ENCODE measurements at places on chromosomes 2 and 18. TPM values are rescaled to one million over a fixed set of nuclear protein-coding genes. Genes with fewer than 3 reads are reported as not detected.
A peak's percentile ranks its signal among the peaks of the same experiment; 100 is the strongest.

DNA sequence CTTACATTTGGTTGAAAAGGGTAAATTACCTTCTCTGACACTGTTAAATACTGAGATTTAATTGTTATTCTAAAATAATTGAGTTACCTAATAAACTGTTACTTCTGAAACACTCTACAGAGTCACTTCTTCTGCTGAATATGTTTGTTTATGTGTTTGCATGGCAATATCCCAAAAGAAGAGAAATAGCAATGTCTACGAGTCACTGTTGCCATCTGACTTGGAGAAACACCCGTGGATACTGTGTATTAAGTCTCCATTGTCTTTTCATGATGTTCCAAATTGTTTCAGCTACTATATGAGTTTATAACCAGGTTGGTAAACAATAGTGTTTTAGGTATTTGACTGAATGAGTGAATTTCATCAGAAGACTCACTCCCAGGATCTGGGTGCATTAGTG is 754.2 kb upstream of the ID2 start:
- DNase-seq = no peak

DNA sequence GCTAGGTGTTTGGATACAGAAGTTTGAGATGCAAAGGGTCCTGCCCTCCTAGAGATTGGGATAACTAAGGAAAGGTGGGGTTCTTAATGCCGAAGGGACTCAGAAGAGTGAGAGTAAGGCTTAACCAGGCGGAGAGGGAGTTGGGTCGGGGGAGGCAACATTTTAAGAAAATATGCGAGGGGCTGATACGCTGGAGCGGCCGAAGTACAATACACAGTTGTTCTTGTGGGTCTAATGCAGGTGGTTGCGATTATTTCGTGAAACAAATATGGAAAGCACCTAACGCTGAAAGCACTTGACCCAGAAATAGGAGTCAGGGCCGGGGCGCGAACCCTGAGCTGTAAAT is 344 bp upstream of the MRPL33 start:
- DNase-seq = no peak

GRCh38 chr2:3628241-3628679 is 29.7 kb upstream of the ALLC start:
- DNase-seq = no peak

DNA sequence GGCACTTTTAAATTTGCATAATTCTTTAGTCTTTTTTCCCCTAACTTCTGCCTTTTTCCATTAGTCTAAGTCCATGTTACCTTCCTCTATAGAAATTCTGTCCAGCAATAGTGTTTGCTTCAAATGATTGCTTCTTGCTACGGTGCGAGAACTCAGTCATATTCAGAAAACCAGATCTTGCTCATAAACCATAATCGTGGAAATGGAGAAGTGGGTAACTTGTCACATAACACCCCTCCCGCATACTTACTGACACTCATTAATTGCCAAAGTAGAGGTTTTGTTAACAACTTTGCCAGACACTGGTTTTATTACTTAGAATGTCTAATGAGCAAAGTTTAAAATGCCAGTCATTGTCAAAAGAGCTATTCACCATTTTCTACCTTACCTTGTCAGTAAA is 94.3 kb upstream of the TWSG1 start:
- DNase-seq = no peak

- DNase-seq = no peak
Measured at GRCh38 chr2:223725986-223726970, 111.1 kb downstream of the AP1S3 start.

DNA sequence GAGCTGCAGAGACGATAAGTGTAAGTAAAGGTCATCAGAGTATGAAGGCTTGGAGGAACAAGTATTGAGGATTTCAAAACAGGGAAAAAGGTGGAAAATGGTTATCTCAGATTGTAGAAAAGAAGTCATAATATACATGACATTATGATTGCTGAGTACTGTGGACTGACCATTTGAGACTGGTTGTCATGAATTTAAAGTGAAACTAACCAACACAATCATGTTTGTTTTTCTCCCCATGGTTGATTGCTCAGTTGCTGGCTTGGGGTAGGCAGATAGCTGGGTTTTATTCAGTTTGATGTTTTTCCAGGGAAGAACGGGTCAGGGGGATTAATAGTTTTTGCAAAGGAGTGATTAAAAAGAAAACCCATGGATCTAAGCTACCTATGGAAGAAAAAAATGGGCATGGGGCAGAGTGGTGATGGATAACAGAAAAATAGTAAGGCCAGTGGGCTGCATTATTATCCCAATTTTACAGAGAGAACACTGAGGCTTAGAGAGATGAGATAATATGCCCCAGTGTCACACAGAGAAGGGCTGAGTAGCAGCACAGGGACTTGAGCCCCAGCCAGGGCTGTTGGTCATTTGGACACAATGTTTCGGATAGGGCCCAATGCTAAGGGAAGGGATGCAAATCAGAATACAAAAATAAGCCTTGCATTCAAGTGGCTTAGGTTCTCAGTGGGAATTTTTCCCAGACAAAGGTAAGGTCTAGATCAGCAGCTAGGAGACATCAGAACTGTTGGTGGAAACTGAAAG is 885.7 kb downstream of the DCC start:
- no peak for DNase-seq

DNA sequence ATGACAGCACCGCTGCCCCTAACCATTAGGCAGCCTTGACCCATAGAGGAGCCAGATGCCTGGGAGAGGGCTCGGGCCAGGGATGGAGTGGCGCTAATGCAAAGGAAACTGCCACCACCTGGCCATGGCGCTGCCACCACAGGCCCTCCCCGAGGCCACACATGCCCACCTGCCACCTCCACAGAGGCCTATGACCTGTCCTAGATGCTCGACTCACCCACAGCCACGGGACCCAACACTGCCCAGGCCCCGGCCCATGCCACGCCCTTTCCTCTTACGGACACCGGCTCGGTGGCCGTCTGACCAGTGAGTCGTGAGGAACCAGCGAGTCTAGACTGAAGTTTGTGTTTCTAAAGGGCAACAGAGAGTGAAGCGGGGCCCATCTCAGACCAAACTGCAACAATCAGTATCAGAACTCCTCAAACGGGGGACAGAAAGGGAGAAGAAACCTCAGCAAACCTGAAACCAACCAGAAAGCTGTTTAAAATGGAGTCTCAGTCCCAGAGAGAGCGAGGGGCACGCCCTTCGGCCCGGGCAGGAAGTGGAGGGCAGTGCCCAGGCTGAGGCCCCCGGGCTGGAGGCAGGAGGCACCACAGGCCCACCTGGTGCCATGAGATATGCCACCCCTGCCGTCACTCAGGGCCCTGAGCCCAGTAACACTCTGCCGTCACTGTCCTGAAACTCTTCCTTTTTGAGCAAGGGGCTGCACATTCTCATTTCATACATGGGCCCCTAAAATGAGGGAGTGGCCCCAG is 711 bp downstream of the GPR17 start:
- no peak for DNase-seq

GRCh38 chr18:25786758-25787157 is 303.7 kb downstream of the SS18 start:
- no peak for DNase-seq

- DNase-seq = no peak
Measured at GRCh38 chr2:140975237-140975636, 1155.6 kb downstream of the LRP1B start.

- DNase-seq = no peak
Measured at GRCh38 chr18:45458033-45458432, 157.2 kb upstream of the SLC14A2 start.

- DNase-seq = no peak
Measured at GRCh38 chr2:112630268-112630667, 15.5 kb upstream of the SLC20A1 start.

GRCh38 chr2:231388725-231389346 is 6.7 kb upstream of the B3GNT7 start:
- no peak for DNase-seq

DNA sequence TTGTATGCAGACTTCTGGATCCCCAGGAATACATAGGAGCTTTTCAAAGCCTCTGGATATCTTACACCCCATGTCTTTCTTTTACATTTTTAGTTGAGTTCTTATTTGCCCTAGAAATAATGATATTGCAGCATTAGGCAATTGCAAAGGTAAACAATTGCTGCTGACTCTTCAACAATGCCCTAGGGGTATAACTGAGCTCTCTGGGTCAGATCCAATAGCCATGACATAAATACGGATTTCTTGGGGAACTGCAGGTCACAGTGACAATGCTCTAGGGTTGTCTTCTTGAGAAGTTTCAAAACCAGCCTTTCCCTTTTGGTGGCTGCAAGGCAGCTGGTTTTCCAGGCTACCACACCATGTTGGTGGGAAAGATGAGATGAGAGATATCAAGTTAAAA is 16.5 kb upstream of the OR6B3 start:
- DNase-seq = no peak

DNA sequence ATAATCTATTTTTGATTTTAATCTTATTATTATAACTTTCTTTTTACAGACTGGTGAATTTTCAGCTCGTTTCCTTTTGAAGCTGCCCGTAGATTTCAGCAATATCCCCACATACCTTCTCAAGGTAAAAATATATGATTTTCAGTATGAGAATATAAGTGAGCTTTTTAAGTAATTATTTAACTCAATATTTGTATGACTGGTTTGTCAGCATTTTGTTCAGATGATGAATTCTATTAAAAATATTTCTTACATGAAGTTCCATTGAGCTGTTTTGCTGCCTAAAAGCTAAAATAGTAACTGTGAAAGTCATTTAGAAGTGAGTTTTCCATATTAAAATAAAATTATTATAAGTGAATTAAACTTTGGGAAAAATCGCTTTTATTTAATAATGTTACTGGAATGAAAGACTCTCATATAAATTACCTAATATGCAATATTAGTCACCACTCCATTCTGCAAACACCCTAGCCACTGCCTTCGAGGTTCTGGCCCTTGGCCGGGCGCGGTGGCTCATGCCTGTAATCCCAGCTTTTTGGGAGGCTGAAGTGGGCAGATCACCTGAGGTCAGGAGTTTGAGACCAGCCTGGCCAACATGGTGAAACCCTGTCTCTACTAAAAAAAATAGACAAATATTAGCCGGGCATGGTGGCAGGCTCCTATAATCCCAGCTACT is 155.3 kb downstream of the BABAM2 start:
- no peak for DNase-seq

- DNase-seq = peak; percentile 85
Measured at GRCh38 chr2:33521791-33522281, 45.4 kb downstream of the RASGRP3 start.

DNA sequence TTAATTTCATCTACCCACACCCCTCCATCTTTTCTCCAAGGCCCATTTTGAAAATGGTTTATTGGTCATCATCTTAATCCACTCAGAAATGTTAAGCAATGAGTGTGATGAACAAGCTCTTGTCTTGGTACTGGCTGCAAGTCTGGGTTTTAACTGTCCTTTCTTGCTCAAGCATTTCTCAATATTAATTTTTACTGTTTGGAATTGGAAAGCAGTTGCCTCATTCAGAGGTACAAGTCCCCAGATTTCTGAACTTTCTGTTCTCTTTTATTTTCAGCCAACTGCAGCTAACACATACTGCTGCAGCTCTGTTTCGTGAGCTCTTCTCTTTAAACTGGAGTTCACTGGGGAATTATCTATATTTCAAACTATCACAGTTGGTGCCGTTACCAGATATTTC is 99.4 kb upstream of the TEX51 start:
- no peak for DNase-seq

- DNase-seq = no peak
Measured at GRCh38 chr2:177295484-177295883, 31.0 kb upstream of the NFE2L2 start.

- DNase-seq = no peak
Measured at GRCh38 chr18:72601944-72602343, 57.8 kb upstream of the CBLN2 start.

DNA sequence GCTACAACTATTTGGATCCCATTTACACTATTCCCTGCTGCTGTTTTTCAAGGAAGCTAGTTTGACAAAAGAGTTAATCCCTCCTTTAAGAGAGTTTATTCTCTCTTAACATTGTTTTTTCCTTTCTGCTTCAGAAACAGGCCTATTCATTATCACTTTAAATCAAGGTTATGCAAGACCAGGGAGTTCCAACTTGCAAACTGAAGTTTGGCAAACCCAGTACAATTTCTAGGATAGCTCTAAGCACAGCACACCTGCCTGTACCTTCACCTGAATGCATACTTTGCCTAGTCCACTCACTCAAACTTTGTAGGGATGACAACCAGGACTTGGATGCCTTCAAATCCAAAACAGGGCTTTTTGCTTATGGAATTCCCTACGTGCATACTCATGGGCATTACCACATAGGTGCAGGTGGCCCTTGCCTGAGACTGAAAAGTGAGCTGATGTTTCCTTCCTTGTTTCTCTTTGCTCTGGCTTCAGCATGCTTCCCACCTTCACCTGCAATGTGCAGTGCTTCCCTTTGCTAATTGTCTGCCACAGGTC is 193.8 kb upstream of the MMADHC start:
- DNase-seq = no peak

GRCh38 chr2:135299658-135300244 is 231.3 kb downstream of the ZRANB3 start:
- DNase-seq = peak; percentile 20

GRCh38 chr18:5318061-5318700 is 22.7 kb upstream of the ZBTB14 start:
- no peak for DNase-seq

DNA sequence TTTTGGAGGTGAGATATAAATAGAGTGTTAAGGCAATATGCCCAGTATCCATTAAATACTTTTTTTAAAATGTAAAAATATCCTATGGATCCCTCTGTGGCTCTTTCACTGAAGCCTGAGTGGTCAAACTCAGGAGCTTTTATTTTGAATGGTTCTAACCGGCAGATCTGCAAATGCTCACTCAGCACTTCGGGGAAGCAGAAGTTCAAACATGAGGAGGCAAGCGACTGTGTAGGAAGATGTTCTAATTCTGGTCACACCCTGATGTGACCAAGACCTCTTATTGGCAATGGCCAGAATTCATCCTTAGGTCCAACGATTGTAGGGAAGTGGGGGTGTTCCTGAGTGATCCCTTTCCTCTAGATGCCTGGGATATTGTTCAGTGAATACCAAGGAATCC is 168.8 kb downstream of the CDCA7 start:
- no peak for DNase-seq

GRCh38 chr2:38149531-38149930 is 73.6 kb upstream of the CYP1B1 start:
- no peak for DNase-seq

- DNase-seq = no peak
Measured at GRCh38 chr2:17271416-17271815, 246.8 kb downstream of the RAD51AP2 start.

The POTEC gene
- not detected for total RNA-seq

The PJVK gene
- 0.46 TPM for total RNA-seq

The NEU2 gene
- not detected for total RNA-seq

The CYP26B1 gene
- 0.78 TPM for total RNA-seq

The SLC19A3 gene
- total RNA-seq = 0.07 TPM

The LAMA1 gene
- 0.07 TPM for total RNA-seq

The AFF3 gene
- total RNA-seq = under 0.01 TPM

The AQP12B gene
- total RNA-seq = not detected

The OSR1 gene
- not detected for total RNA-seq

The CD8B gene
- not detected for total RNA-seq

The KIF1A gene
- 0.07 TPM for total RNA-seq

The DNER gene
- 0.07 TPM for total RNA-seq

The DRC1 gene
- total RNA-seq = 0.18 TPM

The RIT2 gene
- total RNA-seq = not detected

The FBLN7 gene
- total RNA-seq = 2.0 TPM

The CCDC178 gene
- total RNA-seq = not detected

The AP1S3 gene
- 3.4 TPM for total RNA-seq

The PAIP2B gene
- 1.2 TPM for total RNA-seq

All from pulmonary artery endothelial cell (primary cell).